ENCODE measurements at places on chromosomes 2 and 18.

DNA sequence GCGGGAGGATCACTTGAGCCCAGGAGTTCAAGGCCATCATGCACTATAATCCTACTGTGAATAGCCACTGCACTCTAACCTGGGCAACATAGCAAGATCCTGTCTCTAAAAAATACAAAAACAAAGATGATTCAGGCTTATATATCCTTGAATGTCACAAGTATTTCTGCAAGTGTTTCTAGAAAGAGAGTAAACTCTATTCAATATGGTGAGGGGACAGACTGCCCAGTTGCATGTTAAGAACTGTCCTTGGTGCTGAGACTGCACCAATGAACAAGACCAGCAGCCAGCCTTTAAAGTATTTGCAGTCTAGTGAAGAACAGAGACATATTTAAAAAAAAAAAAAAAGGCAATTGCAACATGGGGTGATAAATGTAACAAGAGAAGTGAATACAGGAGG lies 16.4 kb downstream of the MAP3K19 start:
- peak; percentile 22 for DNase-seq

- peak; percentile 84 for DNase-seq
Observed at GRCh38 chr2:217058791-217059755, 199.2 kb upstream of the TNP1 start.

GRCh38 chr2:171741189-171741588 lies 53.9 kb downstream of the DYNC1I2 start:
- peak; percentile 70 for DNase-seq

GRCh38 chr18:51753365-51754057 lies 556.0 kb upstream of the MEX3C start:
- DNase-seq, result no peak

DNA sequence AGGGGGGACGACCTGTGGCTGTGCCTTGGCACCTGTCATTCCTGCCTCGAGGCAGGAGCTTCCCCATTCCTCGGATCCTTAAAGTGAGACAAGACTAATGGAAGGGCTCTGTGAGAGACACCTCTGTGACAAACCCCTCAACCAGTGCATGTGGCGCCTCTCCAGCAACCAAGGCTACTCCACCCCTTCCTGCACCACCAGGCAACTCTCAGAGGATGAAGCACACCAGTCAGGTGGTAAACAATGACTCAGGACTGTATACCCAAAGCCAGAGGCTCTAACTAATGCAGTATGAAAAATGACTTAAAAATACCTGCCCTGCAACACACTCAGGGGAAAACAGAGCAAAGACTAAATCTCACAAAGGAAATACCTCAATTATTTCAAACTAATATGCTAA lies 136.9 kb downstream of the UXS1 start:
- DNase-seq, result peak; percentile 71

GRCh38 chr2:74922592-74923227 lies 35.7 kb upstream of the POLE4 start:
- no peak for DNase-seq

DNA sequence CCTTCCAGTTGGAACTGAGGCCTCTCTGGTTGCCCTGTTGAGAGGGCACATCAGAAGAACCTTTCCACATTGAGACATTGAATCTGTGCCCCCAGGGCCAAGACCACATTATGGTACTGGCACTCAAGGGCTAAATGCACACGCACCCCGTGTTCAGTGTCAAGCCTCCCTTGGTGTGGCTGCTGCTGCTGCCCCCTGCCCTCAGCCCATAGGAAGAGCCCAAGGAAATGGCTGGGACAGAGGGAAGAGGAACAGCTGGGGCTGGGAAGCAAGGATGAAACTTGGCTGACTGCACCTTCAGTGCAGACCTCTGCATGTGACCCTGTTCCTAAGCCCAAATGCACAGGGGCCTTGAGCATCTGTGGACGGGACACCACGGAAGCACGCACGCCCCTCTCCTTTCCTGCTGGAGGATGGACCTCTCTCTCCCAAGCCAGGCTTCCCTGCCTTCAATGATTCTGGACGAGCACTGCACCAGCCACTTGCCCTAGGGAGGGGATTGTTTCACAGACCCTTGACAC lies 40.2 kb downstream of the NIFK start:
- no peak for DNase-seq

DNA sequence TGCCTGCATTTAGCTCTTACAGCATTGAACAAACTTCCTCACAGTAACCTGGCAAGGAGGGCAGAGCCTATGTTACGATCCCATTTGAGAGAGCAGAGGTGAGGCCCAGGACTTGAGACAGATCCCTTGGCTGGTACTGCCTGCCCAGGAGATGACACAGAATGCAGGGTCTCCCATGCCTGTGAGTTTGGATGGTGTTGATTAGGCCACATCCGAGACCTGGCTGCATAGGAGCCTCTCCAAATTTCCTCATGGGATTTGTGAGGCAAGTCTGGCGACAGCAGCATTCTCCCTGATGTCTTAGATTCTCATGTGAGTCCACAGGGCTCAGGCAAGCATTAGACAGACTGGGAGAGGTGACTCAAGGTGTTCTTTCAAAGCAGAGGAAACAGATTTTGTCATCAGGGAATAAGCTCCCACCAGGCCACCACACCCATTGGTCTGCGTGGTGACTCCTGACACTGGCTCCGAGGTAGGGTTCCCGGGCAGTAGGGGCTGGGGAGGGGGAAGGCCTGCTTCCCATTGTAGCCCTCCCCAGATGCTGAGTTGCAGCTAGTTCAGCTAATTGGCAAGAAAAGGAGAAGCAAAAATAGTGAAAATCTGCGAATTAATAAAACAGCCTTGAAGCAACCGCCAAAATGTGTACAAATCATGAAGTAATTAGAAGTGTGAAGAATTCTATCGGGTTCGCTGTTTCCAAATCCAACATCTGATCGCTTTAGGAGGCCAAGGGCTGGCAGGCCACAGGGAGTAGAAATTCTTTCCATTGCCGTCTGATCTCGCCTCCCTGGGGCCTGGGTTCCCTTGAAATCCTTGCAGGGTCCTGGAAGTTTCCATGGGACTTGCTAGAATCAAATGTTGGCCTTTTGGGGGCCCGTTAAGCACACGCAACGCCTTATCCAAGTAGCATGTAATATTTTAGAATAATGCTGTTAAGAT lies 68.0 kb downstream of the MAPK4 start:
- peak; percentile 11 for DNase-seq

GRCh38 chr2:9266711-9267110 lies 60.1 kb downstream of the ASAP2 start:
- DNase-seq, result no peak

DNA sequence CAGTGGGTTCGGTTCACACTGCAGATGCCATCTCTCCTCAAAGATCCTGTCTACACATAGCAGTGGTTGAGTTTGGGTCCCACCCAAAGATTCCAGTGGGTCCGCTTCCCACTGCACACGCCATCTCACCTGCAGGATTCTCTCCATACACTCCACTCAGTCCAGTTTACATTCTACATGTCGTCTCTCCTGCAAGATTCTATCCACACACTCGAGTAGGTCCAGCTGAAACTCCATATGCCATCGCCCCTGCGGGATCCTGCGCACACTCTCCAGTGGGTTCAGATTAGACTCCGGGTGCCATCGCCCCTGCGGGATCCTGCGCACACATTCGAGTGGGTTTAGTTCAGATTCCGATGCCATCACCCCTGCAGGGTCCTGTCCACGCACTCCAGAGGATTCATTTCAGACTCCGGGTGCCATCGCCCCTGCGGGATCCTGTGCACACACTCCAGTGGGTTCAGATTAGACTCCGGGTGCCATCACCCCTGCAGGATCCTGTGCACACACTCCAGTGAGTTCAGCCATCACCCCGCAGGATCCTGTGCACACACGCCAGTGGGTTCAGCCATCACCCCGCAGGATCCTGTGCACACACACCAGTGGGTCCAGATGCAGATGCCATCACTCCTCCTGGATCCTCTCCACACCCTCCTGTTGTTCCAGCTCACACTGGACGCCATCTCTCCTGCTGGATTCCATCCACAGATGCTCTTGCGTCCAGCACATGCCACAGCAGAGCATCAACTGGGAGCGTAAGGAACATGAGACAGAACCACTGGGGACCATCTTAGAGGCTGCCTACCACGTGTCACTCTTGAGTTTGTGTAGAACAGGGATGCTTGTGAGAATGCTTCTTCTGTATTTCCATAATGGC lies 3.0 kb upstream of the PXDN start:
- no peak for DNase-seq

DNA sequence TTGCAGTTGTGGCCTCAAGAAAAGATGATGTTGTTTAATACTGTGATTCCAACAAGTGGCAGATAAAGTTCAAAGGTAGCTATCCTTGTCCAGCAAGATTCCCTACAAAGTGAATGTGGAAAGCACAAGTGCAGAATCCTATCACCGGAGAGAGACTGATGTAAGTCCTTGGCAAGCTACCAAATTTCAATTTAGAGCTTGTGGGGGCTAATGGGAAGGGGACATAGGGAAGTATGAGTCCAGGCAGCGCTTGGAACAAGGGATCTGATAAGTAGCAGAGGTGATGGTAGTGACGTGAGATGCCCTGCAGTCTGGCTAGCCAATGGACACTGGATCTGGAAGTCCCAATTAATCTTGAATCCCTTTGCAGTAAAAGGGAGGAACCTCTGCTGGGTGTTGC lies 165.2 kb upstream of the DTNA start:
- no peak for DNase-seq

DNA sequence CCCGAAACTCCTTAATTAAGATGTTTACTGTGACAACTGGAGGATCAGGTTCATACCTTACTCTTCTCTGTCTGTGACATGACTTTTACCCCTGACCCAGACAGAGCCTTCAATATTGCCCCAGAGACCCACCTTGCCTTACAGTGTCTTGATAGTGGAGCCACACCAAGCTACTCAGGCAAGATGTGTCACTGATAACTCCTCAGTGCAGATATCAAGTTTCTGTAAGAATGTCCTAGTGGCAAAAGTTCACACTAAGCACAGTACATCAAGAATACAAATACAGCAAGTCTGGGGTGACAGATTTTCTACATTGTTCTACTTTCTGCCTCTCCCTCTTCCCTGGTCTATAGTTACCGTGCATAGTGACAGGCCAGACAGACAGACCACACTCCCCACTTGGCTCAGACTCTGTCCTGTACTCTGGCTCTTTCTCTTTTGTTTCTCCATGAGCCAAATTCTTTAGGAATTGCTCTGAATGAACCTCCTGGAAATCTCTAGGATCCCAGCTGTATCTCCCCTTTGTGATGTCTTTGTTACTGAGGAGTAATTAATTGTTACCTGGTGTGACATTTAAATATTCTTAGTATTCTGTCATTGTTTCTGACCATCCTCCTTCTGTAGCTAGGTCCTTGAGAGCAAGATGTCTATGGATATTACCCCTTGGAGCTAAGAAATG lies 24.1 kb upstream of the APOB start:
- no peak for DNase-seq

GRCh38 chr2:231361701-231362554 lies 33.6 kb upstream of the B3GNT7 start:
- no peak for DNase-seq

DNA sequence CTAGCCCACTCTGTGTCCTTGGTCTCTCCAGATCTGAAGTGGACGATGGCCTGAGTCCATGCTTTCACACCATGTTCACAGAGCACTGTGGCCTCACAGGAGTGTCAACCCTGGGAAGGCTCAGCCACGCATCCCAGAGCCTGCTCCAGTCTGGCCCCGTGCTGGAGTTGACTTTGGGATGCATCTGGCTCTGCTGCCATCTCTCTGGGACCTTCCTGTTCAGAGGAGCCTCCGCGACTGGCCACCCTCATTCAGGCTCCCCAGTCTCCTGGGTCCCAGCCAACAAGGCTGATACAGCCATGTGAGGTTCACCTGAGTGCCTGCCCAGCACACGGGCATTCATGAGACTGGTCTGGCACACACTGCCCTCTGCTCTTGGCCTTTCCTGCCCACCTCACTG lies 199.7 kb upstream of the RAB6C start:
- no peak for DNase-seq

DNA sequence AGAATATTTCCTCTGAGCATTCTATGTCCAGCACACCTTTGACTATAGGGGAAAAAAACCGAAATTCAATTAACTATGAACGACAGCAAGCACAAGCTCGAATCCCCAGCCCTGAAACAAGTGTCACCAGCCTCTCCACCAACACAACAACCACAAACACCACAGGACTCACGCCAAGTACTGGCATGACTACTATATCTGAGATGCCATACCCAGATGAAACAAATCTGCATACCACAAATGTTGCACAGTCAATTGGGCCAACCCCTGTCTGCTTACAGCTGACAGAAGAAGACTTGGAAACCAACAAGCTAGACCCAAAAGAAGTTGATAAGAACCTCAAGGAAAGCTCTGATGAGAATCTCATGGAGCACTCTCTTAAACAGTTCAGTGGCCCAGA lies 79.4 kb upstream of the FAM117B start:
- DNase-seq, result no peak

GRCh38 chr18:50751490-50751889 lies 68.3 kb downstream of the MRO start:
- DNase-seq, result no peak

- DNase-seq, result peak; percentile 77
Observed at GRCh38 chr2:35454966-35455638, 900.5 kb upstream of the CRIM1 start.
